ENCODE measurements at places on chromosomes 2 and 18.

DNA sequence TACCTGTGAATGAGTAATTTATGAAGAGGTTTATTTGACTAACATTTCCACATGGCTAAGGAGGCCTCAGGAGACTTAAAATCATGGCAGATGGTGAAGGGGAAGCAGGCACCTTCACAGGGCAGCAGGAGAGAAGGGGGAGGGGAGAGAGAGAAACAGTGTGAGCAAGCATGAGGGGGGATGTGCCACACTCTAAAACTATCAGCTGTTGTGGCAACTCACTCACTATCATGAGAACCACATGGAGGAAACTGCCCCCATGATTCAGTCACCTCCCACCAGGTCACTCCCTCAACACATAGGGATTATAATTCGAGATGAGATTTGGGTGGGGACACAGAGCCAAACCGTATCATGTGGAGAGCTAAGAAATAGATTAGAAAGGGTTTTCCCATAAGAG lies 309.0 kb downstream of the RDH14 start:
- DNase-seq: no peak

GRCh38 chr18:3624935-3625741 lies 175.2 kb downstream of the TGIF1 start:
- peak; percentile 40 for DNase-seq

- no peak for DNase-seq
These were observed 366.7 kb downstream of the LRRTM4 start for GRCh38 chr2:77155511-77155910.

GRCh38 chr2:122868646-122869275 lies 1113.3 kb downstream of the TSN start:
- DNase-seq: no peak

GRCh38 chr2:202418511-202418910 lies 42.4 kb downstream of the BMPR2 start:
- DNase-seq: no peak

- no peak for DNase-seq
These were observed 37.5 kb upstream of the PTH2R start for GRCh38 chr2:208369091-208369490.

- peak; percentile 27 for DNase-seq
These were observed 18.5 kb upstream of the CCDC93 start for GRCh38 chr2:118032169-118033013.

DNA sequence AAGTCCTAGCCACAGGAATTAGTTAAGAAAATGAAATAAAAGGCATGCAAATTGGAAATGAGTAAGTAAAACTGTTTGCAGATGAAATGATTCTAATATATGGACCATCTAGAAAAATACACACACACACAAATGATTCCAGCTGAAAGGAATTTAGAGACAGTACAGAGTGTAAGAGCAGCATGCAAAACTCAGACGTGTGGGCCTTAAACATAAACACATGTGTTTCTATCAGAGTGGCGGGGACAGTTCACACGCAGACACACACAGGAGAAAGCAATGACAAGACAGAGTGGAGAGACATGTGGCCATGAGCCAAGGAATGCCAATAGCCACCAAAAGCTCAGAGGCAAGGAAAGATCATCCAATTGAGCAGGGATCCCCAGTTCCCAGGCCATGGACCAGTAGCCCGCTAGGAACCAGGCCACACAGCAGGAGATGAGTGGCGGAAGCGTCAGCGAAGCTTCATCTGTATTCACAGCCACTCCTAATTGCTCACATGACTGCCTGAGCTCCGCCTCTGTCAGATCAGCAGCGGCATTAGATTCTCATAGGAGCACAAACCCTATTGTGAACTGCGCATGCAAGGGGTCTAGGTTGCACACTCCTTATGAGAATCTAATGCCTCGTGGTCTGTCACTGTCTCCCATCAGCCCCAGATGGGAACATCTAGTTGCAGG lies 155.4 kb downstream of the ARL4C start:
- no peak for DNase-seq

- no peak for DNase-seq
These were observed 35.4 kb upstream of the PGAP1 start for GRCh38 chr2:196961889-196962288.

DNA sequence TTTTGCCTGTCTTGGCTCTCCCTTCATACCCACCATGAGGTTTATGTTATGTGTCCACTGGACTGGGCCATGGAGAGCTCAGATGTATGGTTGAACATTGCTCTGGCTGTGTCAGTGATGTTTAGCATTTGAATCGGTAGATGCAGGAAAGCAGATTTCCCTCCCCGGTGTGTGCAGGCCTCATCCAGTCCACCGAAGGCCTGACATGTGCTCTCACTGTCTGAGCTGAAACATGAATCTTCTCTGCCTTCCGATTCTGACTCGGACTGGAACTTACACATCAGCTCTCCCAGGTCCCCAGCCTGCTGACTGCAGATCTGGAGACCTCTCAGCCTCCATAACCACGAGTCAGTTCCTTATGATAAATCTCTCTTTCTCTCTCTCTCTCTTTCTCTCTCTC lies 72.4 kb upstream of the SLC66A3 start:
- no peak for DNase-seq

GRCh38 chr2:48320742-48321141 lies 209.2 kb upstream of the STON1 start:
- DNase-seq: no peak

Measured in lung (tissue), 17 donors.